ENCODE measurements at places on chromosomes 16 and 17.

DNA sequence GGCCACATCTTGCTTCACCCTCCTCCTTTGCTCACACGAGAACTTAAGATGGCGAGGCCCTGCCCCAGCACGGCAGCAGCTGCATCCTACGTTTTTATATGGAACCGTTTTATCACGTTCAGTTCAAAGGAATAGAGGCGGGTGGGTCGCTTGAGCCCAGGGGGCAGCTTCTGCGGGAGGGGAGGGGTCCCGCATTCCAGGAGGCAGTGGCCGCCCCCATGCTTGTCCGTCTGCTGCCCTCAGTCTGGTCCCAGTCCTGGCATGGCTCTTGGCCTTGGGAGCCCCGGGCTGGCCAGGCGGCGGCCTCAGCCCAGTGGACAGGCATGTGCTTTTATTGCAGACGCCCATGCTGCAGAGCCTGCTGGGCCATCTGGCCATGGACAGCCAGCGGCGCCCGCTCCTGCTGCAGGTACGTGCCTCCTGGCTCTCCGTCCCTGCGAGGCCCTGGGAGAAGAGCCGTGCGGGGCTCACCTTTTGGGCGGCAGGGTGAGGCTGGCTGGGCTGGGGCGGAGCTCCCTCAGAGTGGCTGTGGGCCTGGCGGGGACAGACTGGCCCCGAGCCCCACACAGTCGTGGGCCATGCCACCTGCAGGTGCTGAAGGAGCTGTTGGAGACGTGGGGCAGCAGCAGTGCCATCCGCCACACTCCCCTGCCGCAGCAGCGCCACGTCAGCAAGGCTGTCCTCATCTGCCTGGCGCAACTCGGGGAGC lies 6.8 kb downstream of the TELO2 start:
- no peak for DNase-seq

- no peak for DNase-seq
Measured at GRCh38 chr17:740240-741017, 8.0 kb downstream of the TLCD3A start.

GRCh38 chr17:5378566-5379207 lies 40.8 kb downstream of the NUP88 start:
- DNase-seq, result no peak

DNA sequence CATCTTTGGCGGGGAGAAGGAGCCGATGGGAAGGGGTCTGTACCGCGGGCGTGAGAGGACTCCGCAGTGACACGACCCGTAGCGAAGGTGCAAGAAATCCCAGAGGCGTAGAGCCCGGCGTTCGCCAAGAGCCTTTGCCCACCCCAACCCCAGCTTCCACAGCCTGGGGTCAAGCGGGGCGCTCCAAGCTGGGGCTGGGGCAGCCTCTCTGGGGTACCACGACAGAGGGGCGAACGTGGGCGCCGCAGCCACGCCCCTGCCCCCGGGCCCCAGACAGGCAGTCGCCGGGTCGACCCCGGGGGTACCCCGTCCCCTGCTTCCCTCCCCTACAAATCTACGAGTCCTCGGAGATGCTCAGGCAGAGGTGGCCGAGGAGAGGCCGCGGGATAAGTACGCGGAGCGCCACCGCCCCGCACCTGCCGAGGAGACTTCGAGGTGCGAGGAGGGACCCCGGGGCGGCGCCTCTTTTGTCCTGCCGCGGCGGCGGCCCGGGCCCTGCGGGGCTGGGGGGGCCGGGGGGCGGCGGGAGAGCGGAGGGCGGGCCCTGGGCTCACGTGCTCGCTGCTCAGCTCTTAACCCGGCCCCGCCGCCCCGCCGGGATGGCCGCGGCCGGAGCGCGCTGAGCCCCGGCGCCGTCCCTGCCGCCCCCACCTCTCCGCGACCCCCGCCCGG lies at the start of gene ADAM11:
Gene ADAM11, plus strand, starts transcription at position 575 of the 672 bp plus-strand sequence. CDS start 212 bp downstream, outside the sequence.
- DNase-seq, result no peak
